ENCODE measurements at places on chromosomes 13 and 19.

- H3K4me3 ChIP-seq = no peak overlapping the region
- H3K4me1 ChIP-seq = peaks cover 1% of the 10 kb centered on the region
- H3K27me3 ChIP-seq = no peaks in the 10 kb centered on the region
- DNase-seq = no peak
- no peak overlapping the region for H3K27ac ChIP-seq
Observed at GRCh38 chr13:66313413-66313812, 916.7 kb downstream of the PCDH9 start.

- DNase-seq = no peak
- no peak overlapping the region for H3K27ac ChIP-seq
- H3K4me1 ChIP-seq = peaks cover 32% of the 10 kb centered on the region
- no peak overlapping the region for H3K4me3 ChIP-seq
Observed at GRCh38 chr13:106986687-106987426, 418.9 kb upstream of the ARGLU1 start.

DNA sequence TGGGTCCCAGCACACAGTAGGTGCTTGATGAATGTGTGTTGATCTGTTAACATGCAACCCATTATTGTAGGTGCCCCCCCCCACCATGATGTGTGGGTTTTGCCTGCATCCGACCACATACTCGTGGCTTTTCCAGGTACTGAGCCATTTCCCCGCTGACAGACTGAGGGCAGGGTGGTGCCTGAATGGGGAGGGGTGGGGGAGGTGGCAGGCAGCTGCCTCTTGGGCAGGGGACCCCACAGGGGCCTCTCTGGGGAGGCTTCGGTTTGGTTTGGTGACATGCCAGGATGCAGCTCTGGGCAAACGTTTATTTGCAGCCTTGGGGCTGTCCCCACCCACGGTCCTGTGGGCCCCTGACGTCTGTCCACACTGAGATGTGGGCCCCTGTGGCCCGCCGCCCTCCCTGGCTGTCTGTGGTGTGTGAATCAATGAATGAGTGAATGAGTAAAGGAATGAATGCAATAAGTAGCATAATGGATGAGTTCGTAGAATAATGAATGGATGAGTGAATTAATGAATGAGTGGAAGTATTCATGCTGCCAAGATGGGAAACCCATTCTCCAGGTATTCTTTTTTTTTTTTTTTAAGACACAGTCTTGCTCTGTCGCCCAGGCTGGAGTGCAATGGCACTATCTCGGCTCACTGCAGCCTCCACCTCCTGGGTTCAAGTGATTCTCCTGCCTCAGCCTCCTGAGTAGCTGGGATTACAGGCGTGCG, 9.0 kb upstream of the JUND start:
- no peaks in the 10 kb centered on the region for H3K36me3 ChIP-seq
- peak overlapping the region; percentile 50 for H3K4me3 ChIP-seq
- H3K4me1 ChIP-seq = peaks cover 67% of the 10 kb centered on the region
- peak overlapping the region; percentile 68 for H3K27ac ChIP-seq
- no peaks in the 10 kb centered on the region for H3K27me3 ChIP-seq

DNA sequence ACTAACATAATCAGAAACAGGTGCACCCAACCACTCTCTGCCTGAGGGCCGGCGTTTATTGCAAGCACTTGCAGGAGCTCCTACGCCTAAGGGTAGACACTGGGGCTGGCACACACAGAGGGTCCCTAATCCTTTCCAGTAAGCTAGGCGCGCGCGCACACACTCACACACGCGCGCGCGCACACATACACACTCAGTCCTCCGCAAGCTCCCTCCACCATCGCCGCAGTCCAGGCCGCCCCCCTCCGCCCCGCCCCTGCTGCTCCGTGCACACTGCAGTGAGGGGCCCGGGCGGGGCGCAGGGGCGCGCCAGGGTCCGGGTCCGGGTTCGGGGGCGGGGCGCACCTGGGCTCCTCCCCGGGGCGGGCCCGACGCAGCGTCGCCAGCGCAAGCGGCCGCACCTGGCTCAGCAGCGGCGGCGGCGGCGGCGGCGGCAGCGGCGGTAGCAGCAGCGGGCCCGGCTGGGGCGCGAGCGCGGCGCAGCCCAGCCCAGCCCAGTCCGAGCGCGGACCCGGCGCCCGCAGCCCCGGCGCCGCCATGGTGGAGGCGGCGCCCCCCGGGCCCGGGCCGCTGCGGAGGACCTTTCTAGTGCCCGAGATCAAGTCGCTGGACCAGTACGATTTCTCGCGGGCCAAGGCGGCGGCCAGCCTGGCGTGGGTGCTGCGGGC, at the start of gene CAMSAP3:
CAMSAP3 (plus strand) TSS at position 398 of the 668 bp plus-strand sequence; CDS start at position 538, 140 bp downstream.
- peak within 1 kb of the TSS; percentile 79 for H3K4me3 ChIP-seq
- peaks cover 70% of the 10 kb centered on the region for H3K27me3 ChIP-seq
- no peak within 1 kb of the TSS for H3K27ac ChIP-seq
- peak; percentile 88 for DNase-seq

- H3K36me3 ChIP-seq = no peaks in the 10 kb centered on the region
- DNase-seq = no peak
- no peak overlapping the region for H3K4me3 ChIP-seq
- H3K27ac ChIP-seq = no peak overlapping the region
Observed at GRCh38 chr19:30512176-30513081, 140.2 kb downstream of the ZNF536 start.

GRCh38 chr13:108669381-108669780, 40.0 kb downstream of the MYO16 start:
- no peak for DNase-seq
- no peaks in the 10 kb centered on the region for H3K36me3 ChIP-seq
- H3K4me1 ChIP-seq = no peaks in the 10 kb centered on the region
- H3K27me3 ChIP-seq = no peaks in the 10 kb centered on the region
- no peak overlapping the region for H3K27ac ChIP-seq

DNA sequence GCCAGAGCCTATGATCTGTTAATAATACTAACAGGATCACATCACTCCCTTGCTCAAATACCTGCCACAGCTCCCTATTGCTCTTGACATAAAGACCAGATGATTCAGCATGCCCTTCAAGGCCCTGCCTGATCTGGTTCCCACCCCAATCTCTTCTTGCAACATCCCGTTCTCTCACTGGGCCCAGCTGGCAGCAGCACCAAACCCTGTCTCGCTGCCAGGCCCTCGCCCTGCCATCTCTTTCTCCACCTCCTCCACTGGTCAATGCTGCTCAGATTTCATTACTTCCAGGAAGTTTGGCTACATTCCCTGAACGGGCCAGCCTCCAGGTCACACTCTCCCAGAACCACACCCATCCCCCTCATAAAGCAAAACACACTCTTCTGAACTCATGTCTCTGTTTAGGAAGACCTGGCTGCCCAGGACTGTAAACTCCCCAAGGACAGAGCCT, 8.6 kb upstream of the BCAT2 start:
- peaks cover 4% of the 10 kb centered on the region for H3K27me3 ChIP-seq
- DNase-seq = no peak
- no peak overlapping the region for H3K4me3 ChIP-seq

GRCh38 chr13:68813180-68813796, 1294.3 kb upstream of the ATXN8OS start:
- DNase-seq = no peak
- no peaks in the 10 kb centered on the region for H3K36me3 ChIP-seq
- H3K4me1 ChIP-seq = no peaks in the 10 kb centered on the region

GRCh38 chr13:33871207-33872004, 53.5 kb downstream of the RFC3 start:
- H3K4me3 ChIP-seq = no peak overlapping the region
- H3K27ac ChIP-seq = no peak overlapping the region
- H3K4me1 ChIP-seq = no peaks in the 10 kb centered on the region
- H3K36me3 ChIP-seq = peaks cover 39% of the 10 kb centered on the region
- no peak for DNase-seq
